CD8-positive, alpha-beta T cell (primary cell): ENCODE measurements at places on chromosomes 11 and 22. TPM values are rescaled to one million over a fixed set of nuclear protein-coding genes. Genes with fewer than 3 reads are reported as not detected.

DNA sequence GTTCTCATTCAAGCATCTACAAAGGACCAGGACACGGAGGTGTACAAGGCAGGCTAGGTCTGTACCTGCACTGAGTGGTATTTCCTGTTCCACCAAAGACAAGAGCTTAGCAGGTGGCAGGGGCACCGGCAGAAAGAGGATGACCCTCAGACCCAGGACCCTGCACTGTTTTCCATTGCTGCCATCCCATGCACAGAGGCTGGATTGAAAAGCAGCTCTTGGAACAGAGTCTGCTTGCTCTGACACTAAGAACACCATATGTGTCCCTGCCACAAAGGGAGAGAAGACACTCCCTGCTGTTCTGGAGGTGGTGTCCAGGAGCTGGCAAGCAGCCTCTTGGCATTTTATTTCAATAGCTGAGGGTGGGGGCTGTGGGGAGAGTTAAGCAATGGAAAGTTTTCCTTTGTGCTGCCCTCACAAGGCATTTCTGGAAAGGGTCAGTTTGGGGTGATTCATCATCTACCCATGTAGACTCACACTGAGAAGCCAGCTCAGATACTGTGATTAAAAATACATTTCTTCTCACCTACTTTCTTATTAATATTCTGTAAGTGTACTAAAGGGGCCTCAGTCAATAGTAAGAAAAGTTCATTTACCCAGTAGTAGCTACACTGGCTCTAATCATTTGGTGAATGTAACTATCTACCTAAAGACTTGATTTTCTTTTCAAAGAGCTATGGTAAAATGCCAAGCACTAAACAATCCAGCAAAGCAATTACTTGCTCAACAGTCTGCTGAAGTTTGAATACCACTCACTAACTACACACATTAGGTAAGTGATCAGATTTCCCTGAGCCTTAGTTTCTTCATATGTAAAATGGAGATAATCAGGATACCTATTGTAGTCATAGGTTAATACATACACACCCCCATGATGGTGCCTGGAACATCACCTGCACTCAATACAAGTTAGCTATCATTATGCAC is 55.2 kb downstream of the SLC1A2 start:
- DNase-seq: no peak

GRCh38 chr11:130145975-130146776 is 13.4 kb upstream of the ST14 start:
- no peak for DNase-seq

GRCh38 chr22:50011447-50012210 is 936 bp downstream of the IL17REL start:
- DNase-seq: peak; percentile 34

DNA sequence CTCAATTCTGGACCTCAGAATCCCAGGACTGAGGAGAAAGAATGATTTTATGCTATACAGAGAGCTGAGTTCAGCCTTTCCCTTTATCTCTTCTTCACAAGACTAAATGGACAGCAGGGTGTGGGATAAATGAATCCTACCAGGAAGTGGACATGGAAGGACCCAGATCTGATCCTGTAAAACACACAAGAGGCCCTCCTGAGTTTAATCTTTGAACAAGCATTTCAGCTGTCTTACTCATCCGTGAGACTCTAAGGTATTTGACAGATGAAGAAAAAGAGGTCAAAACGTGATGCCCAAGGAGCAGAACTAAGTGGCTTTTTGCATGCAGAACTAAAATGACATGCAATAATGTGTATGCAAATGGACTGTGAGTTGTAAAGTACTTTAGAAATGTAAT is 511.3 kb downstream of the DLG2 start:
- DNase-seq: no peak

GSTT2B gene
- total RNA-seq: not detected

GRCh38 chr22:39617342-39617741 is 46.8 kb downstream of the CACNA1I start:
- DNase-seq: no peak

GRCh38 chr11:65366340-65366773 is 11.8 kb downstream of the TIGD3 start:
- DNase-seq: no peak

MMP1 gene
- not detected for total RNA-seq

- DNase-seq: no peak
Observed at GRCh38 chr11:122731500-122731913, 76.0 kb downstream of the UBASH3B start.

XKR3 gene
- not detected for total RNA-seq

GRCh38 chr11:126416542-126417090 is 61.1 kb downstream of the ST3GAL4 start:
- peak; percentile 54 for DNase-seq

SCGB1A1 gene
- total RNA-seq: not detected

GRCh38 chr11:132961453-132961852 is 570.8 kb downstream of the OPCML start:
- no peak for DNase-seq

DNA sequence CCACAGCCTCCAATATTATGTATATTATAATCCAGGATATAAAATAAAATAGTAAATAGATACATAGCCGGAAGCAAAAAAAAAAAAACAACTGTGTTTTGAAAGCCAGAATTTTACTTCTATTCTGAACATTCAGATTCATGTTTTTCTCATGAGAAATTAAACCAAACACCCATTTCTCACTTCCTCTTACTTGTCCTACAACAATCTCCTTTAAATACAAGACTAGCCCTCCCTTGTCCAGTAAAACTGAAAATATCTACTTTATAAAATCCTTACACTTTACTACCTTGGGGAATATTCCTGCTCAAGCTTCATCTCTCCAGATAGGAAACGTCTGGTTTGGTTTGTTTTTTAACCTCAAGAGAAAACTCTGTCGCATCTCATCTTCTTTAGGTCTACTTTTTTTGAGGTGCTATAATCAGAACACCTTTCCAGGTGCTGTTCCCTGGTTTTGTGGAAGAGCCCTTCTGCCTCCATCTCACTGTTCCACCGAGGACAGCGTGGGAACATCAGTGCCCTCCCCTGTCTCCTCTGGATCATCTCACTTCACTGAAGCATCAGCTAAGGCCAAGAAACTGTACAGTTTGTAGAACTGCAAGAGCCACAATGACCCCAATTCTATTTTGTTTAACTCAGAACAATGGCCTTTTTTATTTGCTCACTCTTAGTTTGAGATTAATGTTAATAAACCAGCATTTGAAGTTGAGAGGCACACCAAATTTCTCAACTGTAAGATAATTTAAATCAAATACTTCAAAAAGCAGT is 82.0 kb upstream of the ARHGAP32 start:
- no peak for DNase-seq

- no peak for DNase-seq
Observed at GRCh38 chr22:45475063-45475747, 27.5 kb upstream of the FBLN1 start.

SERHL2 gene
- not detected for total RNA-seq

- DNase-seq: no peak
Observed at GRCh38 chr22:23509571-23510302, 70.4 kb downstream of the IGLL1 start.

- DNase-seq: no peak
Observed at GRCh38 chr11:8790968-8791367, 108.4 kb downstream of the RPL27A start.

DNA sequence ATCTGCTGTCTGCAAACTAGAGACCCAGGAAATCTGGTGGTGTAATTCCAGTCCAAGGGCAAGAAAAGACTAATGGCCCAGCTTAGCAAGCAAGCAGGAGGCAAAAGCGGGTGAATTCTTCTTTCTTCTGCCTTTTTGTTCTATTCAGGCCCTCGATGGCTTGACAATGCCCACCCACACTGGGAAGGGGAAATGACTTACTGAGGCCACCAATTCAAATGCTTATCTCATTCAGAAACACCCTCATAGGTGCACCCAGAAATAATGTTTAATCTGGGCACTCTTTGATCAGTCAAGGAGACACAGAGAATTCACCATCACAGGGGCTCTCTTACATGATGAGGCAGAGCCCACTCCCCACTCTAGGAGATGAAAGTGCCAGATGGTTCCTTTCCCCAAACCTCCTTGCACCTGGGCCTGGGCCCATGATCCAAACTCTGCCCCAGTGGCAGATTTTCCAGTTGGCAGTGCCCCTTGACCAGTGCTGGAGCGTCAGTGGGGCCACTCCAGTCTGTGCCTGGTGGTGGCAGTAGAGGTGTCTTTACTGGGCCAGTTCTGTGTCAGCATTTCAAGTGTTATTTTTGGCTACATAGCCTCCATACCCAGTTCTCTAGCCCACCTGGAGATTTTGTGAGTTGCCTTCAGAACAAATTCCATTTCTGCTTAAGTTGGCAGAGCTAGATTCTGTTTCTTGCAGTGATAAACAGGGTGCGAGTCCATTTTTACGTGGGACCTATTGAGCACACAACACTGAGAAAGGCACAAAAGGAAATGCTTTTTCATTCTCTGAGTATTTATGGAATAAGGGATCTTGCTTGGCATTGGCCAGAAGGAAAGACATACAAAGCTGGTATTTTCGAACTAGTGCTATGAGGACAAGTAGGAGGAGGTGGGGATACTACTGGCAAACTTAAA is 7.5 kb downstream of the ELMOD1 start:
- DNase-seq: no peak

KCNK4 gene
- total RNA-seq: not detected

DNA sequence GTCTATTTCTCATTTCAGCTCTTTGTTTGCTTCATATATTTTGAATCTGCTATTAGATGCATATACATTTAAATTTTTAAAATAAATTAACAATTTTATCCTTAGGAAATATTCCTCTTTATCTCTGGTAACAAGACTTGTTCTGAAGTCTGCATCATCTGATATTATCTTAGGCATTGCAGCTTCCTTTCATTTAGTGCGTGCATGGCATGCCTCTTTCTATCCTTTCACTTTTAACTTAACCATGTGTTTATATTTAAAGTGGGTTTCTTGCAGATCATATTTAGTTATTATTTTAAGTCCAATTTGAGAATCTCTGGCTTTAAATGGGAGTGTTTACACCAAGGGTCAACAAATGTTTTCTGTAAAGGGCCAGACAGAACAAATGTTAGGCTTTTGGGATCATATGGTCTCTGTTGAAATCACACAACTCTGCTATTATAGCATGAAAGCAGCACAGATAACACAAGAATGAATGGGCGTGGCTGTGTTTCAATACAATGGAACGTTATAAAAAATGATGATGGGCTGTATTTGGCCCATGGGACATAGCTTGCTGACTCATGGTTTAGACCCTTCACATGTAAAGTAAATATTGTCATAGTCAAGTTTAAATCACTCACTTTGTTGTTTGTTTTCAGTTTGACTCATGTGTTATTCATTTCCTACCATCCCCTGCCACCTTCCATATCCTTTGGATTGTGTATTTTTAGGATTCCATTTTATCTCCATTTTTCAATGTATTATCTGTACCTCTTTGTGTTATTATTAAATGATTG is 83.9 kb upstream of the SNX19 start:
- no peak for DNase-seq

GRCh38 chr11:117462183-117462863 is 134.7 kb downstream of the CEP164 start:
- no peak for DNase-seq

DNA sequence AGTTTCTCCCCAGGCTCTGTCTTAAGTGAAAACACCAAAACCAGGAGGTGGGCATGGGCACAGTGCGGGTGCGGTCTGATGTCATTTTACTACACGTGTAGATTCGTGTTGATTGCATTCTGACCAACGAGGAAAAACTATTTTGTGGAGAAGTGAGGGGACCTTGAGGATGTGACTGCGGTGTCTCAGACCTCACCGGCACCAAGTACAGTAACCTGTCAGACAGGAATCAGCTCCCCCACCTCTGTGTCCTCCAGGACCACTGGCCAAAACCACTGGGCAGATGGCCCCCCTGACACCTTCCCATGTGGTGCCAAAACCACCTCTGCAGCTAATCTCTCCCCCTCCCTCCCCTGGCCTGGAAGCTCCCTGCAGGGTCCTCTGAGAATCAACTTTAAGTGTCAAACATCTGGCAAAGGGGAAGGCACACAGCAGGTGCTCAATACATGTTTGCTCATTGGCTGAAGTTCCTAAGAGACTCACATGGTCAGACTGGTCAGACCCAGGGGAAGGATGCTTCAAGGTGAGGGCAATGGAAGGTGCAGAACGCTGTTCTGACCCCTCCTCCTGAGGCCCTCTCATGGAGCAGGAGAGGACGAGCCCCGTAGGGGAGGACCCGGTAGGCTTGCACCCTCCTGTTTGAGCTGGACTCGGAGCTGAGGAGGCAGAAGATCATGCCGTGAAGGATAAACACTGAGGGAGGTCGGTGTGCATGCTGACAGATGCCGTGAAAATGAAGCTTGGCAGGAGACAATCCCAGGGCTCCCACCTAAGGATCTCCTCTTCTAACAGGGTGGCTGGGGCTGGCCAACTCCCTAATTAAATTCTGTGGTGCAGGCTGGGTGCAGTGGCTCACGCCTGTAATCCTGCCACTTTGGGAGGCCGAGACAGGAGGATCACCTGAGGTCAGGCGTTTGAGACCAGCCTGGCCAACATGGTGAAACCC is 129.9 kb downstream of the MPPED1 start:
- DNase-seq: no peak

DNA sequence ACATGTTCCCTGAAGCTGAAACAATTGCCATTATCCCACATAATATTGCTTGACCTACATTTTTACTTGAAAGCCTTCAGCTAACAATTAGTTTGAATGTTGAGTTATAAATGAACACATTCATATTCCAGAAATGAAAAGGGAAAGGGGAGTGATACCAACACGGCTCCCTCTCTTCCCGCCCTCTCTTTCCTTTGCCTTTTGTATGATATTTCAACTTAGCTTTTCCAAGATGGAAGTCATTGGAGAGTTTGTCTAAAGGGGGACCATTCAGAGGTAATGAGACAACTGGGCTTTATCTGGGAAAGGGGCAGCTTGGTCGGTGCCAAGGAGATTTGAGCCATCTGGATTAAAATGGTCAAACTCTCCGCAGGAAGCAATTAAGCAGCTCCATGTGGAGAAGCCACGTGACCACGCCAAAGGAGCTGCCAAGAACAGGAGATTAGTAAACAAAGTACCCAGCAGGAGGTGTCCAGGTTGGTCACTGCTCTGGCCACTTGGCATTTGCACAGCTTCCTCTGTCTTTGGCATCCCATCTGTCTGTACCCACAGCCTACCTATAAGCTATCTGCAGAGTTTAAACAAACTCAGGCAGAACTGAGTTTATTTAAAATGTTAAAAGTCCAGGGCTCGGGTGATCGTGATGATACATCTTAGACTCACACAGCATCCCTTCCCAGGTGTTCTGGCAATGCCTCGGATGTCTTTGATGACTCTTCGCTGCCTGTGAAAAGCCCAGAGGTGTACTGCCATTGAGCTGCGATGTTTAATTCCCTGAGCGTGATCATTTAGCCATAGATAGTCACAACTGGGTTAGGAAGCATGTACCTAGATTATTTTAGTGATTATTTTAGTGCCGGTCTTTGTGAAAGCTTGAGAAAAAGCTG is 735.9 kb downstream of the NTM start:
- DNase-seq: no peak
